Activated CD4-positive, alpha-beta T cell treated with anti-CD3 and anti-CD28 coated beads, Interleukin-2, Interleukin-4, amounts not matched to agents 100 ng/mL and 50 ng/mL, durations not matched to agents 16 hours and 8 hours (primary cell): ENCODE measurements at places on chromosomes 1 and 21.

- peak; percentile 62 for DNase-seq
These were observed 37.2 kb downstream of the RIMS3 start for GRCh38 chr1:40627987-40628902.

GRCh38 chr1:79633456-79633855 is 626.9 kb upstream of the ADGRL4 start:
- DNase-seq: no peak

GRCh38 chr1:115668579-115668978 is 26.8 kb downstream of the VANGL1 start:
- no peak for DNase-seq

GRCh38 chr1:116440731-116441130 is 67.7 kb downstream of the ATP1A1 start:
- no peak for DNase-seq

DNA sequence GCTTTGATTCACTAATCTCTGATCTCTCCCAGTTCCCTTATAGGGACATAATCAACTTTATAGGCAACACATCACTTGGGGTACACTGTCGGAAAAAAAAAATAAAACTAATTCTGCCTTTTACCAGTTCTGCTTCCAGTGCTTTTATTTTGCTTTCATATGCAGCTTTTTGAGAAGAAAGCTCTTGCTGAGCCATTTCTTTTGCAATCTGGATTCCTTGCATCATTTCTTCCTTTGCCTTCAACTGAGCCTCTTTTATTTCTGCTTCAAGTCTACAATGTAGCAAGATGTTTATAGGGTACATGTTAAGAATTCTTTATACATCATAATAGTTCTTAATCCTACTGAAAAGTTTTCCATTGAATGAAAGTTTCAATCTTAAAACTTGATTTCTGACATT is 30.6 kb downstream of the KIF14 start:
- no peak for DNase-seq
